ENCODE measurements at places on chromosomes 12 and 14. TPM values are rescaled to one million over a fixed set of nuclear protein-coding genes. Genes with fewer than 3 reads are reported as not detected.
A peak's percentile ranks its signal among the peaks of the same experiment; 100 is the strongest.

Gene KRT75
- total RNA-seq, result not detected

Gene TPPP2
- total RNA-seq, result not detected

Gene GYS2
- total RNA-seq, result not detected

Gene PAN2
- total RNA-seq, result 74.5 TPM

Gene PLEKHH1
- total RNA-seq, result 4.9 TPM

Gene TAS2R14
- 3.7 TPM for total RNA-seq

Gene ZNF84
- 13.7 TPM for total RNA-seq

Gene ARHGDIB
- 691 TPM for total RNA-seq

Gene C3AR1
- 6.4 TPM for total RNA-seq

DNA sequence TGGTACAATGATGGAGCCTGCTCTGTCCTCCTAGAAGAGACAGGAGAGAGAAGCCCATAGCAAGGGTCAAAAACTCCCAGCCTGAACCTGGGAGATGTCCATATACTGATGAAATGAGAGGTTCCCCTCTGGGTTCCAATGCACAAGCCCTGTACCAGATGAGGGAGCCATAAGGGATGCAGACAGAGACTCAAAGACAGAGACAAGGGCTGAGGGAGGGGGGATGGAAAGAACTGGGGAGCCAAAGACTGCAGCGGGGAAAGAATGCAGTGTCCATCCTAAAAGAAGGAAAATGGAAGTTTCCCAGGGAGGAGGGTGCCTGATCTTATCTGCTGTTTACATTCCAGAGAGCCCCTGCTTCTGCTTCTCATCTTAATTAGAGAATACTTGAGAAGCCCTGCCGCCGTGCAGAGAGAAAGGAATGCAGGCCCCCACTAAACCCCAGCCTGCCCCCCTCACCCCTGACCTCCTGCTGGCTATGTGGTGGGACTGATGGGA lies 27.7 kb downstream of the KRT18 start:
- ATAC-seq, result no peak

GRCh38 chr12:66823857-66824570 lies 145.1 kb upstream of the GRIP1 start:
- ATAC-seq, result no peak

DNA sequence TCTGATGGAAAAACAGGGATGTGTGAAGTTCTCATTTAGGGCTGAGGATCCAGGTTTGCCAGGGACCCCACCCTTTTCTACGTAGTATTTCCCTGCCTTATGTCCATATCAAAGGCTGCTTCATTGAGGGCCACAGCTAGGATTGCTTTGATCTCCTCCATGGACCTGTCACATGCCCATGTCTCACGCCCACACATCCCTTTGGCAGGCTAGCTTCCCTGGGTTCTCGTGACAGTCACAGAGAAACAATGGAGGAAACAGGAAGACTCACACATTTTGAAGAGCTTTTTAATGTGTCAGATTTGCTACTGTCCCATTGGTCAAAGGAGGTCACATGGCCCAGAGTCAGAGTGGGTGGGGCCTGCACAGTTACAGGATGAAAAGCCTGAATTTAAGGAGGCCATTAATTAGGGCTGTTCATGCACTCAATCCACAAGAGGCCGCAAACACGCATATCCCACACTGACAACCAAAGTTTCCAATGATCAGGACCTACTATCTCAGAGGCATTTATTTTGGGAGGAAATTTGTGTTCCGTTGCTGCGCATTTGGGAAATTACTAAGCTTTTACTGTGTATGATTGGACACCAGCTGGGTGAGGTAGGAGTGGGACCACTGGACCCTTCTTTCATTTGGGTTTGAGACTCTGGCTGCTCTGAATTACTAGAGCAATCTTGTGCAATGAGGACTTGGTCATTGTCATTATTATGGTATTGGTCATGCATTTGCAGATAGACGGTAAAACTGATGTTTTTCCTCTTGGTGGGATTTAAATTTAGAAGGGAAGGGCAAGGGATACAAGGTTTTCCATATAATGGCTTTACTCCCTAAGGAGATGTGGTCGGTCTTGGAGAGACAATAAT lies 266.2 kb downstream of the KTN1 start:
- no peak for ATAC-seq

DNA sequence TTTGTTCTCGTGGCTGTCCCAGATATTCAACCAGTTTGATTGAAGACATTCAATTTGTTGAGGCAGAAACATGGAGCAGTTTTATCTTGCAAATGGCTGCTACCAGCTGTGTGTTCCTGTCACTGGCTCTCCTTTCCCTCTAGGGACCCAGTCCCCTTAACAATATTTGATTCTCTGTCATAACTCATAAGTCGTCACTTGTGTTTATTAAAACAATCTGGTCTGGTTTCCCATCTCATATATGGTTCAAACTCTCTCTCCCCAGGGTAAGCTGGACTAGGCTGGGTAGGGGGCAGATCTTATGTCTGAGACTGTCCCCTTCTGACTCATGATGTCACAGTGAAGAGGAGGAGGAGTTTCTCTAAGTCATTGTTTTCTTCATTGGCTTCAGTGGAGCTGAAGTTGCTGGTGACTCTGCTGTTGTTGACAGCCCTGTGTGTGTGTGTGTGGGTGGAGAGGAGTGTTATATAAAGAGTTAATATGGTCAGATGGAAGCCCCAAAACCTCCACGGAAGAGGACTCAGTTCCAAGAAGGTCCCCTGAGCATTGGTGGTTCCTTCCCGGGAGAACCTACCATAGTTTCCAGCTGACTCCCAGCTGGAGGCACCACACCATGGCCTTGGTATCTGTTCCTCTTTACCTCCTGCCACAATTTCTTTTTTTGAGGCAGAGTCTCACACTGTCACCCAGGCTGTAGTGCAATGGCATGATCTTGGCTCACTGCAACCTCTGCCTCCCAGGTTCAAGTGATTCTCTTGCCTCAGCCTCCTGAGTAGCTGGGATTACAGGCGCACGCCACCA lies 16.1 kb upstream of the GNG2 start:
- no peak for ATAC-seq

DNA sequence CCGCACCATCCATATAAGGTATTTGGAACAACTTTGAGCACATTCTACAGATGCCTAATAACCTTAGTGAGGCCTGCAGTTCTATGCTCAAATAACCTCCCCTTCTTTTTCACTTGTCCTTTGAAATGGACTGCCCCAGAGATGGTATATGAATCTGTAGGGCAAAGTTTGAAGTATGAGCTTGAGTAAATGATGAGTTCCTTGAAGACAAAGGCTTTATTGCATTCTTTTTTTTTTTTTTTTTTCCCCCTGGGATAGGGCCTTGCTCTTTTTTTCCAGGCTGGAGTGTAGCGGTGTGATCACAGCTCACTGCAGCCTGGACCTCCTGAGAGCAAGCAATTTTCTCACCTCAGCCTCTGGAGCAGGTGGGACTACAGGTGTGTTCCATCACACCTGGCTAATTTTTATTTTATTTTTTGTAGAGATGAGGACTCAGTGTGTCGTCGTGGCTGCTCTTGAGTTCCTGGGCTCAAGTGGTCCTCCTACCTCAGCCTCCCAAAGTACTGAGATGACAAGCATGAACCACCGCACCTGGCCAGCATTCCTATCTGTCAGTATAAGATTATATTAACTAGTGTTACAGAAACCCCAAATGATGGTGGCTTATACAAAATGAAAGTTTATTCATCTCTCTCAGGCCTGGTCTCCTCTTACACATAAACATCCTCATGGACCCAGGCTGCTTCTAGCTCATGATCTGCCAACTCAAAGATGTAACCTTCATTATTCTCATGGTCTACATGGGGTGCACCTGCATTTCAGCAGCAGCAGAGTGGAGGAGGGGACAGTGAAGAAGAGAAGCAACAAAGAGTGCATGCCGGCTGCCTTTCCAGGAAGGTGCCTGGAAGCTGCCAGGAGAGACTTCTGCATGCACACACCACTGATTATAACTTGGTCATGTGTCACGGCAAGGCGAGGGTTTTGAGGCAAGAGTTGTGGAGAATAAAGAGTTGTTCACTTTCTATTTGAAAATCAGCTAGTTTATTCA lies 101.4 kb downstream of the DUSP16 start:
- ATAC-seq, result peak; percentile 43

- ATAC-seq, result peak; percentile 62
Measured at GRCh38 chr12:632102-632696, 31.0 kb downstream of the NINJ2 start.

DNA sequence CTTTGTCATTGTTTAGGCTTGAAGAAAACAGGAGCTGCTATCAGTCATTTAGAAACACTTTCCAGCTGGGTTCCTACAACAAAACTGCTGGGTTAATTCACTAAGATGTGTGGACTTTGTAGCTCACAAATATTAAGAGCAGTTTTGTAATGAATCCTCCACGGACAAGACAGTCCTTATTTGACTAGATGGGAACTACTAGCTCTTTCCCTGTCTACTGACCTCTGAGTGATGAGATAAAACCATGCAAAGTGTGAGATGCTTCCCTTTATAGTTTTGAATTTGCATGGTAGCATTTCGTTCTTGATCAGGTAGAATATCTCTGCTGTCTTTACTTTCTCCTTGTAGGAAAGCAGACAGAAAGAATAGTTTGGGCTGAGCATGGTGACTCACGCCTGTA lies 72.9 kb upstream of the STXBP6 start:
- ATAC-seq, result no peak
